NCI-H446 (cell line): ENCODE measurements at places on chromosomes 2 and 18.

GRCh38 chr2:98541489-98541888, 66.8 kb downstream of the COA5 start:
- DNase-seq, result no peak

GRCh38 chr18:23532848-23533247, 29.5 kb downstream of the RMC1 start:
- DNase-seq, result no peak

- DNase-seq, result no peak
Measured at GRCh38 chr18:2312440-2312839, 258.9 kb downstream of the METTL4 start.

GRCh38 chr18:74633652-74634352, 36.1 kb downstream of the ZNF407 start:
- no peak for DNase-seq

DNA sequence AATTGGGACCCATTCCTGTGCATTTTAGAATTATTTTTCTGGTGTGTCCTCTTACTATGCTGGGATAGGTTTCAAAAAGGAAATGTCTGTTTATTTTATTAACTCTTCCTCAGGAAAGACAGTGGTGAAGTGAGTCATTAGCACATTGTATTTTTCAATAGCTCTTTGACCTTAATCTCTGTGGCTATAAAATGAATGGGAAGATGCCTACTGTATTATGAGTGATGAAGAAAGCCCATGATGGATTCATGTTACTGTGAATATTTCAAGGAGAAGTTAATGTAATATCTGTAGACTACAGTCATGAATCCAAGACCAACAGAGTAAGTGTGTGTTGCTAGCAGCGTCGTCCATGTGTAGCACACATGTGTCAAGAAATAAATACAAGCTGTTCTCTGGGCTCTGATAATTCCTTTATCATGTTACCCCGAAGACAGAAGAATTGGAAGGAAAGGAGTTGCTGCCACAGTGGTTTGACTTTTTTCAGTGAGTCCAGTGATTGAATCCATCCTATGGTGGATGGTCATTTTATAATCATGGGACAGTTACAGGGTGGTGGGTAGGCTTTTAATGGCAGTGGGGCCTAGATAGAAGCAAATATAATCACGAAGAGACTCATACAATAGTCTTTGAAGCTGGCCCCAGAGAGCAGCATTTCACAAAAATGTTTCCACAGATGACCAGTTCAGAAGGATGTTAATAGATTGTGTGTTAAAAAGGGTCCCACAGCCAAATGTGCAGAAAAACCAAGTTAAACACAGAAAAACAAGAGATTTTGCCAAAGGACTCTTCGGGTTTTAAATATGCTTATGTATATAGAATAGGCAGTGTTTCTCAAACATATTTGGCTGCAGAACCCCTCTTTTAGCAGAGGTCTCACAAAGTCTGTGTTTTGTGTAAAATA, 239.7 kb upstream of the RASGRP3 start:
- DNase-seq, result no peak

GRCh38 chr2:71506222-71507153, 53.1 kb downstream of the DYSF start:
- no peak for DNase-seq

GRCh38 chr18:805008-805754, 6.9 kb downstream of the YES1 start:
- DNase-seq, result no peak

DNA sequence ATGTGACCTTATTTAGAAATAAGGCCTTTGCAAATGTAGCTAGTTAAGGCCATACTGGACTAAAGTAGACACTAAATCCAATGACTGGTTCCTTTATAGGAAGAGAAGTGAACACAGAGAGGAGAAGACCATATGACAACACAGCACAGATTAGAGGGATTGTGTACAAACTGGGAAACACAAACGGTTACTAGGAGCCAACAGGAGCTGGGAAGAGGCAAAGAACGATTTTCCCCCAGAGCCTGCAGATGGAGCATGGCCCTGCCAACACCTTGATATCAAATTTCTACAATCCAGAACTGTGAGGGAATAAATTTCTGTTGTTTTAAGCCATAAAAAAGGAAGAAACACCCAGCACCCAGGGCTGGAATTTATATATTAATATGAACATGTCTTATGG, 38.7 kb upstream of the COL5A2 start:
- DNase-seq, result no peak

- DNase-seq, result no peak
Measured at GRCh38 chr2:71792926-71793761, 339.8 kb downstream of the DYSF start.

GRCh38 chr18:10460414-10461018, 6.1 kb downstream of the APCDD1 start:
- no peak for DNase-seq

- DNase-seq, result no peak
Measured at GRCh38 chr2:70729647-70730046, 38.4 kb downstream of the ADD2 start.

DNA sequence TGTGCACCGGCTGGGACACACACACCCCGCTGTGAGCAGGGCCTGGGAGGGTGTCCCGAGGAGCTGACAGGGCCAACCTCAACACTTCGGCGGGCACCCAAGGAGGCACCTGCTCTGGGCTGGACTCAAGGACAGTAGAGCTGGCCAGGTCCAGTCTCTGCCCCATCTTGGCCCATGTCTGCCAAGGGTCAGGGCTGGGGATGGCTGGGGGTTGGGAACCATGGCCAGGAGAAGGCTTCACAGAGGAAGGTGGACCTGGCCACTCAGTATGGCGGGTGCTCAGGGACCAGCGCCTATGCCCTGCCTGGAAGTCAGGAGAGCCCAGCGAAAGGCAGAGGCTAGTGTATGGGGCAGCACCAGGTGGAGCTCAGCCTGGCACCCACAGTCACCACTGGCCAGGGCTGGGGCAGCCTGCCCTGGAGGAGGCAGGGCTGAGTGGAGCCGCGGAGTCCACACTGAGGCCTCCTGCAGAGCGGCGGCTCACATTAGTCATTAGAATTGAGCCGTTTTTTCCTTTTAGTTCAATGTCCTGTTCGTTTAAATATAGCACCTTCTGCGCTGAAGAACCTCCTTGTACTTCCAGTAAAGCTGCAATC, 4.2 kb downstream of the ERFE start:
- DNase-seq, result no peak

GRCh38 chr2:234288974-234289455, 207.9 kb downstream of the ARL4C start:
- DNase-seq, result no peak

- DNase-seq, result no peak
Measured at GRCh38 chr2:179853108-179853507, 8.3 kb downstream of the ZNF385B start.

DNA sequence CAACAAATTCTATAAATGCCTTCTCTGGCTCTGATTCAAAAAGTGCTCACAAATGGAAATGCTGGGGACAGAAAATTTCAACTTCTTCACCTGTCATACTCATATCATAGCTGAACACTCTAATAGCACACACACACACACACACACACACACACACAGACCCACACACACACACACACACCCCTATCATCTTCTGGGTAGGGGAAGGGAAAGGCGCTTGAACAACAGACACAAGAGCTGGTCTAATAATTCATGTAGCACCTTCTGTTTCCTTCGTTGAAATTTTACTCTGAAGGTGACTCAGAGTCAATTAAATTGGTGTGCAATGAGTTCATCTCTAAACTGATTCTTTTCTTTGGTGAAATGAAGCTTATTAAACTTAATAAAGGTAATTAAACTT, 32.9 kb downstream of the CD28 start:
- DNase-seq, result no peak

GRCh38 chr2:159227467-159227866, 59.0 kb downstream of the WDSUB1 start:
- DNase-seq, result no peak

DNA sequence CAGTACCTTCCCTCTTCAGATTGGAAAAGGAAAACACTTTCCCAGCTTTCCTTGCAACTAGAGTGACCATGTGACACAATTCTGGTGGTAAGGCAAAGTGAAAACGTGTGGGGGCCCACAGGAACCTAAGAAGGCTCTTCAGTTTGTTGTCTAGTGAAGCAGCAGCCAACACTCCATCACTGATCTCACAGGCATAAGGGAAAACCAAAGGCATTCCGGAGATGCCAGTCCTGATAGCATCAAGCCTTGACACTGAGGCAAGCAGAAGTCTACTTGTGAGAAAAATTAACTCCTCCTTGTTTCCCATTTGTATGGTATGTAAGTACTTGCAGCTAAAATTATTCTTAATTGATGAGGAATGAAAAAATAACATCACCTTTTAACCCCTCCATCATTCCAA, 88.3 kb downstream of the ETAA1 start:
- no peak for DNase-seq

DNA sequence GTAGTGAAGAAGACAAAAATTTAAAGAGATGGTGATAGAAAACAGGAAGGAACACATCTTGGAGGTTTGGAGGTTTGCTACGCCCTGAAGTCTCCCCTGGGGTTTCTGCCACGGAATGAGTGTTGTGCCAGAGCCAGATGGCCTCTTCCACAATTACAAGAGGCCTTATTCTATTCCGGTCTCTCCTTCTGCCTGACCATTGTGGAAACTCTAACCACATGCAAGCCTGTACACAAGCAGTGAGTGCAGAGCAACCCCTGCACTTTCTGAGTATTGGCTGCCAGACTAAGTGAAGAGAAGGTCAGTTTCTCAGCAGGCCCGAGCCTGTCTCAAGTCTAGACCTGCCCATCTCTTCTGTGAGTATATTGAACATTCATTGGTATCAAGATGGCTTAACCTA, 22.7 kb upstream of the MYO1B start:
- no peak for DNase-seq

DNA sequence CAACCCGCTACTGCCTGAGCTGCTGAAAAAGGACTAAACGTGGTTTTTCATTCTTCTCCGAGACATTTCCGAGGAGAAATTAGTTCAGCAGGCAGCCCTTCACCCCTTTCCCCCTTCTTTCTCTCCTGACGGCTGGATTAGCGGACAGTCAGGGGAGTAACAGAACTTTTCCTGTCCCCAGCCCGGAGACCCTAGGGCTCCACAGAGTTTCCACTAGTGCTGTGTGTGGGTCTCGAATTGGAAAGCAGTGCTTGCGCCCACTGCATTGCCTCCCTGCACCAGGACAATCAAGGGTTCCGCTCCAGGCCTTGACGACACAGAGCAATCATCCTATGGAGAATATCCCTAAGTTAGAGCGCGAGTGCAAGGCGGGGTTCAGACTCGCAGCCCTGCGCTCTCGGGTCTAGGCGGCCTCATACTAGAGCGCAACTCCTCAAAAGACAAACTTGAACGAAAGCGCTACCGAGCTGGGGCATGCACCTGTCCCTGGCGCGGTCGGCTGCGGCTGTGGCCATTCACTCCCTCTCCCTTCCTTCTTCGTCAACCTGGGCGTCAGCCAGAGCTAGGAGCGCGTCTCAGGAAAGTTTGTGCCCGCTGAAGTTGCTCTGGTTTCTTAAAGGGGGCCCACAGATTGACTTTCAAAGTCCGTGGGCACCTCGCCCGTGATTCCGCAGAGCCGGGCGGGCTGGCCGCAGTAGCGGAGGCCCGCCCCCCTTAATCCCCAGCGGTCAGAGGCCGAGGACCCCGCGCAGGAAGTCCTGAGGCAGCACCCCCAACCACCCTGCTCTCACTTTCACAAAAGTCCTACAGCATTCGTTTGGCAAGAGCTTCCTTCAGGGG, 801 bp downstream of the OSR1 start:
- DNase-seq, result no peak

DNA sequence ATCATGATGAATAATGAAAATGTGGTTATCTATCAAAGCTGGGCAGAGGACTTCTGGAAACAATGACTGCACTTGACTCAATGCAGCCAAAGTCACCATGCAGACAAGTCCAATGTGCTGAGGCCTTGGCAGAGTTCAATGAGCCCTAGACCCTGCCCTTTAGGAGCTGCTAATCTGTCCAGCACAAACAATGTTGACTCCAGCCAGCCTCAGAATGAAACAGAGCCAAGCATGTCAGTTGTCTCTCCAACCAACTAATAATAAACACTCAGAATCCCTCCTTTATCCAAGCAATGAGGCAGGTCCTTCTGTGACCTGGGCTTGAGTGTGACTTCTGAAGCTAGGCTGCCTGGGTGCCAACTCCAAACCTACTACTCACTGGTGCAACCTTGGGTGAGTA, 270.6 kb downstream of the BCL11A start:
- DNase-seq, result no peak

DNA sequence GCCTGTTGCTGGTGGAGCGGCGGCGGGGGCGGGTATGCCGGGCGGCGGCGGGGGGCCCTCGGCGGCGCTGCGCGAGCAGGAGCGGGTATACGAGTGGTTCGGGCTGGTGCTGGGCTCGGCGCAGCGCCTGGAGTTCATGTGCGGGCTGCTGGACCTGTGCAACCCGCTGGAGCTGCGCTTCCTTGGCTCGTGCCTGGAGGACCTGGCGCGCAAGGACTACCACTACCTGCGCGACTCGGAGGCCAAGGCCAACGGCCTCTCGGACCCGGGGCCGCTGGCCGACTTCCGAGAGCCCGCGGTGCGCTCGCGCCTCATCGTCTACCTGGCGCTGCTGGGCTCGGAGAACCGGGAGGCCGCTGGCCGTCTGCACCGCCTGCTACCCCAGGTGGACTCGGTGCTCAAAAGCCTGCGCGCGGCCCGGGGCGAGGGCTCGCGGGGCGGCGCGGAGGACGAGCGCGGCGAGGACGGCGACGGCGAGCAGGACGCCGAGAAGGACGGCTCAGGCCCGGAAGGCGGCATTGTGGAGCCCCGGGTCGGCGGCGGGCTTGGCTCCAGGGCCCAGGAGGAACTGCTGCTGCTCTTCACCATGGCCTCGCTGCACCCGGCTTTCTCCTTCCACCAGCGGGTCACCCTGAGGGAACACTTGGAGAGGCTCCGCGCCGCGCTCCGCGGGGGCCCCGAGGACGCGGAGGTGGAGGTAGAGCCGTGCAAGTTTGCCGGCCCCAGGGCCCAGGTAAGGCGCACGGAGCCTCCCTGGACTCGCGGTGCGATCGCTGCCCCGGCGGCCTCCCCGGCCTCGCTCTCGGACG, 1.0 kb downstream of the ZCCHC2 start:
- peak; percentile 33 for DNase-seq
